ENCODE measurements at places on chromosomes 6 and 20.

DNA sequence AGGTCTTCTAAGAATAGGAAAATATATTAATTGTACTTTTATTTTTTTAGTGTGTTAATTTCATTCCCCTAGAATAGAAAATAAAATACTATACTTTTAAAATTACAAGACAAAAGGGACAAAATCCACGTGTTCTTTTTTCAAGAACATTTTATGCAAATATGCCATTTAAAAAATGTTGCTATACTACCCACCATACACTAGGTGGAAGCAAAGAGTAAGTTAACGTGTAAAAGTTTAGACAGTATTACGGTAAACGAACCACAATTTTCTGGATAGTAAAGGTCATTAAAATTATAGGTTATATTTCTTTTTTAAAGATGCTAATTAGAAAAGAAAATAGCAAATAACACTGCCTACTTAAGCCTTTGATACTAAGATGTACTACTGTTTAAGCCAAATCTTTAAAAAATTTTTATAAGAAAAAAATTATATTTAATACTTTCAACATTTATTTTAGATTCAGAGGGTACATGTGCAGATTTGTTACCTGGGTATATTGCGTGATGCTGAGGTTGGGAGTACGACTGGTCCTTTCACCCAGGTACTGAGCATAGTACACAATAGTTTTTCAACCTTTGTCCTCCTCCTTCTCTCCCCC lies 287.6 kb downstream of the PHF3 start:
- no peak for DNase-seq

DNA sequence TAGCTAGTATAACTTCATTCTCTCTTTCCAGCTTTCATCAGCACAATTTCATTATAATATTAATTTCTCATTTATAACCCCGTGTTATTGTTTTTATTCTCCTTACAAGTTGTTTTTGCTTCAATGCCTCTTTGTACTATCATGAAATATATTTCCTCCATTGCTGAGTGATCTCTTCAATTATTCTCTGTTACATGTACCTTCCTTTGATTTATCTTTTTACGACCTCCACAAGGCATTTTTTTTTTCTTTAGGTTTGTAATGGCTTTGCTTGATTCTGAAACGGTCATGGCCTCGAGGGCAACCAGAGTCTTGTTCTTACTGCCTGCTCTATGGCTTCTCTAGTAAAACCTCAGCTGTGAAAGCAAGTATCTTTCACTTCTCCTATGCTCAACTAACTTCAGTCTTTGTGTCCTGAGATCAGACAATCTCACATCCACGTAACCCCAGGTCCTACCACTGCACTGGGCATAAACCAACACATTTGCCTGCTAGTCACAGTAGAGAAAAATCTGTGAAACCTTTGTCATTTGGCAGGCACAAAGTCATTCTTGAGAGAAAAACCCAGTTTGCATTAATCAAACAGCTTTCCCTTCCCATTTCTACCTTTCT lies 119.9 kb downstream of the UST start:
- DNase-seq, result no peak

DNA sequence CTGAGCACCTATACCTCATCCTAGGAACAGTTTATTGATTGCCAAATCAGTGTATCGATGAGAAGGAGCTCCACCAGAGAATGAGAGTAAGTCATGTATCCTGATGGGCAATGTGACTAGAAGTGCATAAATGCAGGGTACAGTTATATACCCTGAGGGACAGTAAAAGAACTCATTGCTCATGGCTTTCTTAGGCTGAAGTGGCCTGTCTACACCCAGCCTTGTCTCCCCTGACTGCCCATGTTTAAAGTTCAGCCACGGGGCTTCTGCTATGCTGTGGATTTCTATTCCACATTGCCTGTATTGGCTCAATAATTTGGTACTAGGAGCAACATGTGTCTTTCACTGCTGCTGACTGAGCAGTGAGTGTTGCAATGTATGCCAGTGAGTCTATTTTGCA lies 400.4 kb upstream of the IMPG1 start:
- DNase-seq, result no peak

DNA sequence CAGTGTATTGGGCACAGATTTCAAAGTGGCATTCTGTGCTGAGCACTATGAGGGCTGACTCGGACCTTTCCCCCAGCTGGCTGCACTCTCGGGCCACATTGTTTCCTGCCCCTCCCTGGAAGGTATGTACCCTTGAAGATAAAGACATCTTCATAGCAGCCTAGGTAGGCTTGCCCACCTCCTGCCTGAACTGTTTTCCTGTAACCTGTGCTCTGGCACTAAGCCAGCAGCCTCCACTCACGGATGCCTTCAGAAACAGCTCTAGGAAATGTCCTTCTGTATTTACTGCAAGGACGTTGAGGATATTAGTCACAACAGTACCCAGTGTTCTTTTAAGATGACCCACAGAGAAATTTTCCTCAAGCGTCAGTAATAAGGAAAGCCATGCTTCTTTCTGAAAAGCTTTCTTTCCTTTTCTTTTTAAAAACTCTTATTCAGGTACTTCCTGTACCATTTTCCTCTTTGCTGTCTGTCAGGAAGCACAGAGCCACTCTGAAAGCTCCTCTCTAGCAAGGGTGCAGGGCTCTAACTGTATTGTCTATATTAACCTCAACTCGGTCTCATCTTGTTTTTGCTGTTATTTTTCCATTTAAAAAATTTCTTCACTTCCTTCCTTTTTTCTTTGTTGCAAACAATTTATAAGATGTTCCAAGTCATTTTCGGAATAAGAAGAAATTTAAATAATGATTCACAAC lies 43.5 kb downstream of the TTI1 start:
- DNase-seq, result no peak

DNA sequence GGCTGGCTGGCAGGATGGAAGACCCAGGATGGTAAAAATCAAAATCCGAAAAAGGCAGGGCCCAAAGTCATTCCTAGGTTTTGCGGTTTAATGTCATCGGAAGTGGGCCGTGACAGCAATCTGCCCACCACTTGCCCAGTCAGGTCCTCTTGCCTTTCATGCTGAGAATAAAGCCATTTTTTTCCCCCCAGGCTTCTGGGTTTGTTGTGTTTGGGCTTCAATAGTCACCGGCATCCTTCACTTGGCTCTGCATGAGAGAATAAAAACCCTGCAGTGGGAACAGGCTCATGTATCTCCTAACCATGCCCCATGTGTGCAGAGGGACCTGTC lies 56.1 kb downstream of the MEP1A start:
- DNase-seq, result no peak

GRCh38 chr20:31523361-31524283 lies 9.4 kb downstream of the HM13 start:
- no peak for DNase-seq

DNA sequence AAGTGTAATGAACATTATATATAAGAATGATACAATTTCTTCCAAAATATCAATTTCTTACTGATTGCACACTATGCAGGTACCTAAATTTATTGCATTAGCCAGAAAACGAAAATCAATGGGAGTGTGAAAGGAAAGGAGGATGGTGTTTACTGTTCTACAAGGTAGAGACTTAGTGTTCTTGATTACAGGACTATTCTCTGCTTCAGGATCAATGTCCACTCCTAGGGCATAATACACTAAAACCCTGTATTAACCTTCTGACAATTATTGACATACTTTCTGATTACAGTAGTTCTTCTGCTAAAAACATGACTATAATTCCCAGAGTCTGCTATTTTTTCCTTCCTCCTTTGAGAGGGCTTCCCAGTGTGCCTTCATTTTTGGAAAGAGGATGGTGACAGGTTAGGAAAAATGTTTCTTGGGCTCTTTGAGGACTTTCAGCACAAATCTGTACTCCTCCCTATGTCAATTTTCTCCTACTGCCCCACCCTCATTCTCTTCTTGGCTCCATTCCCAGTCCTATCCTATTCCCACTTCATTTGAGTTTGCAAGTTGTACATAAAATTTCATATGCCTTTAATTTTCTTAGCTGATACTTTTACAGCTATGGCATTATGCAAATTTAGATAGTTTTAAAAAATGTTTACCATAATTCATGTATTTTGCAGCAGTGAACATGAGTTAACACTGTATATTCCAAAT lies 278.9 kb downstream of the CENPW start:
- DNase-seq, result no peak

- DNase-seq, result no peak
Measured at GRCh38 chr6:133245007-133245406, 3.9 kb downstream of the EYA4 start.

DNA sequence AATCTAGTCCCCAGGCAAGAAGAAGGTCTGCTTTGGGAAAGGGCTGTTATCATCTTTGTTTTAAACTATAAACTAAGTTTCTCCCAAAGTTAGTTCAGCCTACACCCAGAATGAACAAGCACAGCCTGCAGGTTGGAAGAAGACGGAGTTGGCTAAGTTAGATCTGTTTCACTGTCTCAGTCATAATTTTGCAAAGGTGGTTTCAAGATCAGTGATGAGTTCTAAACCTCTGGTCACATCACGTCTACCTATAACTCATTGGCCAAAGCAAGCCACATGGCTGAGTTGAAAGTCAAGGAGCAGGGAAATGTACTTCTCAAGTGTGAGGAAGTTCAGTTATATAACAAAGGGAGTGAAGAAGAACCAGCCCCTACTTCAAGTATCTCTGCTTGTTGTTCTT lies 50.5 kb upstream of the ECI2 start:
- no peak for DNase-seq

- no peak for DNase-seq
Measured at GRCh38 chr6:14320332-14320731, 202.8 kb downstream of the CD83 start.

DNA sequence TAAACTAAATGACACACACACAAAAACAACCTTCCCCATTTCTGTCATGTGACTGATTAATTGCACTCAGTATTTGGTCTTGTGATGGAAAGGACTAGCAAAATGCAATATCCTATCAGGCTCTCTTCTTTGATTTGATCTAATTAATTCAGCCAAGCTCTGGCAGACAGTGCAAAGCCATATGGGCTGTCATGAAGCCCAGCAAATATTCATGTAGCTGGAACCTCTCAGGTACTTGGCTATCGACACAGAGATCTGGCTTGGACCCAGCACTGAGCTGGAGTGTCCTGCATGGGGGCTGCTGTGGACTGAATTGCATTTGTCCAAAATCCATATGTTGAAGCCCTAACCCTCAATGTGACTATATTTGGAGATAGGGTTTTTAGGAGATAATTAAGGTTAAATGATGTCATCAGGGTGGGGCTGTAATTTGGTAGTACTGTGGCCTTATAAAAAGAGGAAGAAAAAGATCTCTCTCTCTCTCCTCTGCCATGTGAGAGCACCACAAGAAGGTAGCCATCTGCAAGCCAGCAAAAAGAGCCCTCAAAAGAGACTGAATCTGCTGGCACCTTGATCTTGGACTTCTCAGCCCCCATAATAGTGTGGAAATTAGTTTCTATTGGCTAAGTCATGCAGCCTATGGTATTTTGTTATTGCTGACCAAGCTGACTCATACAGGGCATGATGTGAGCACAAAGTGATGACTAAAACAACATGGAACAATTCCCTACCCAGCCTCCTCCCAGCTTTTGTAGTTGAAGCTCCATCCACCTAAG lies 77.1 kb downstream of the STMND1 start:
- no peak for DNase-seq

GRCh38 chr20:64271636-64272035 lies 16.1 kb downstream of the PCMTD2 start:
- no peak for DNase-seq
